Activated CD8-positive, alpha-beta memory T cell treated with anti-CD3 and anti-CD28 coated beads for 24 hours (primary cell): ENCODE measurements at places on chromosomes 4 and X.

GRCh38 chr4:4426511-4427120, 39.7 kb downstream of the NSG1 start:
- DNase-seq, result peak; percentile 37

GRCh38 chr4:153181700-153182099, 22.5 kb upstream of the TRIM2 start:
- no peak for DNase-seq

DNA sequence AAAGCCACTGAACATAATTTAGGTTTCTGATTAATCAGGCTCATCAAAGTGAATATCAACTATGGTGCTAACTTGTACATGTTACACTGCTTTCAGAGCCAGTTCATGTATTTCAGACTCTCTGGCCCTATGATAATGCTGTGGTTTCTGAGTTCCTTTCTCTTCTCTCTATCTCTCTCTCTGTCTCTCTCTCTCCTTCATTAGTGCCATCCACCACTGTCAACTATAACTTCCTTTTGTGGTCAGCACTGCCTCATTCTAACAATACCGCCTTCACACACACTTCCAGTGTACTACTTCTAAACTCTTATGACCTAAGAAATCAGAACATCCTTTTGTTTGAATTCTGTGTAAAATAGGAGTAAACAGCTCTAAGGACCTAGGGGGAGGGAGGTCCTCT, 907.1 kb downstream of the RPA4 start:
- no peak for DNase-seq

DNA sequence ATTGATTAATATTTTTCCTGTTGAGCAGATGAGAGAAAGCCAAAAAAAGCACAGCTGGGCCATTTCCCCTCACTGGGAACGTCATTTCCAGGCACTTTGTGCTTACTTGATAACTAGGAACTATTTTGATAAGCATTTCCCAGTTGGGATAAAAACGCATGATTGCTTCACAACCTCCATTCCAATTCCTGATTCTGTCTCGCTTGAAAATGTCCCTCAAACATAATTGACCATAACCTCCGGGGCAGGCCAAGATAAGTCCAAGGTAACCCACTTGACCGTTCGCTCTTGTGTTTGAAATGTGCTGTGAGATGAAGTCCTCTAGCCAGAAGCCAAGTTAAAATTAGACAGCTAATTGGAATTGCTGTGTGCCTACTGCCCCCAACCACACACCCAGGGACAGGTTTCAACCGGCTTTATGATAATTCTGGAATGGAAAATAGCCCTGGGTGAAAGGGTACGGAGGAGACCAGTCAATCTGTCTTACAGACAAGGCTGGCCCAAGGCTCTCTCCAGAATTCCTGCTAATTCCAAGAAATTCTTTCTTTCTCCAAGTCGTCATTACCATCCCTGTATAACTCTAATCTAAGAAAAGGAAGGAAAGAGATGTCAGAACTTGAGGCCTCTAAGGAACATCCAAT, 137.1 kb downstream of the MID1 start:
- DNase-seq, result no peak

DNA sequence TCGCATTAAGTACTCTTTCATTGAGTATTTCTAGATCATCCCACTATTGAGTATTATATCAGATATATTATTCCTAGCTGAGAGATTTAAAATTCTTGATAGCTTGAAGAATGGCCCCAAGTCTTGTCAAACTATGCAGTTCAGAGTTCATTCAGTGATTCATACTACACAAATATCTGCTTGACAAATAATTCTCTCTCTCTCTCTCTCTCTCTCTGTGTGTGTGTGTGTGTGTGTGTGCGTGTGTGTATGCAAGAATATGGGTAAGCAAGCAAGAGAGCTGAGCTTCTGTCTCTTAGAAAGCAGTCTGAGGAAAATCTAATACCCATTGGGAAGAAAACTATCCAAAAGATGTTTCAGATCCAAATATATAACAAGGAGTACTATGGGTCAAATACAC, 142.0 kb downstream of the SLC10A7 start:
- DNase-seq, result no peak

DNA sequence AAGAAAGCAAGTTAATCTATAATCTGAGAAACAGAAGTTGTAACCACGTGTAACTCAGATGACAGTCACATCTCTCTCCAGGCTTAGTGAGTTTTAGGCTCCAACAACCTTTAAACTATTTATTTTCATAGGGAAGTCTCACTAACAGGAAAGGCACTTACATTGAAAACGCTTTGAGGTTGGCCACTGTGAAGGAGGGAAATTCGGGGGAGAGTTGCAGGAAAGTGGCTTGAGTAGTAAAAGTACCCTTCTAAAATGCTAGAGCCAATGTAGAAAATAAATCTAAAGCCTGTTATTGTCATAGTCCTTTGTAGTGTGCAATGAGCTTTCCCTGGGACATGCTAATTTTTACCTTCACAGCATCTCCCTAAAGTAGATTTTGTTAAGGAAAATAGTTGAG, 995 bp upstream of the NFXL1 start:
- no peak for DNase-seq

- peak; percentile 81 for DNase-seq
These were observed 9.9 kb downstream of the TMSB4X start for GRCh38 chrX:12984603-12985319.

- no peak for DNase-seq
These were observed 23.5 kb downstream of the TIGD2 start for GRCh38 chr4:89134775-89135319.

- DNase-seq, result no peak
These were observed 16.8 kb upstream of the RAB40A start for GRCh38 chrX:103536071-103536470.

- DNase-seq, result no peak
These were observed 270.2 kb upstream of the TAPT1 start for GRCh38 chr4:16496501-16496900.

GRCh38 chrX:133563705-133564104, 148.4 kb upstream of the GPC4 start:
- DNase-seq, result no peak

DNA sequence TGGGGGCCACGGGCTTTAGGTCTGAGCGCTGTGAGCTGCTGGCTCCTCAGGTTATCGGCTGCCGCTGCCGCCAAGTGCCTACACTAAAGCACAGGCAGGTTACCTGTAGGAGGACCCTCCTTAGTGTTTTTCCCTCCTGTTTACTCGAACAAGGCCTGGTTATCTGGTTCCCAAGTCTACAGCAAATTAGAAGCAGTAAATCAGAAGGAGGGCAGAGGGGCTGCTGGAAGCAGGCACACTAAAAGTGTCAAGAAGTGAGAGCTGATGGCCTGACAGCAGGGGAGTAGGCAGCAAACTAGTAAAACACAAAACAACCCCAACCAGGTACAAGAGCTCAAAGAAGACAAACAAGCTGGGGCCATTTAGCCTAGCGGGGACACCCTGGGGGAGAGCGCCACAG, 125.0 kb upstream of the PJA1 start:
- no peak for DNase-seq

GRCh38 chrX:133346026-133346425, 69.3 kb downstream of the GPC4 start:
- no peak for DNase-seq

DNA sequence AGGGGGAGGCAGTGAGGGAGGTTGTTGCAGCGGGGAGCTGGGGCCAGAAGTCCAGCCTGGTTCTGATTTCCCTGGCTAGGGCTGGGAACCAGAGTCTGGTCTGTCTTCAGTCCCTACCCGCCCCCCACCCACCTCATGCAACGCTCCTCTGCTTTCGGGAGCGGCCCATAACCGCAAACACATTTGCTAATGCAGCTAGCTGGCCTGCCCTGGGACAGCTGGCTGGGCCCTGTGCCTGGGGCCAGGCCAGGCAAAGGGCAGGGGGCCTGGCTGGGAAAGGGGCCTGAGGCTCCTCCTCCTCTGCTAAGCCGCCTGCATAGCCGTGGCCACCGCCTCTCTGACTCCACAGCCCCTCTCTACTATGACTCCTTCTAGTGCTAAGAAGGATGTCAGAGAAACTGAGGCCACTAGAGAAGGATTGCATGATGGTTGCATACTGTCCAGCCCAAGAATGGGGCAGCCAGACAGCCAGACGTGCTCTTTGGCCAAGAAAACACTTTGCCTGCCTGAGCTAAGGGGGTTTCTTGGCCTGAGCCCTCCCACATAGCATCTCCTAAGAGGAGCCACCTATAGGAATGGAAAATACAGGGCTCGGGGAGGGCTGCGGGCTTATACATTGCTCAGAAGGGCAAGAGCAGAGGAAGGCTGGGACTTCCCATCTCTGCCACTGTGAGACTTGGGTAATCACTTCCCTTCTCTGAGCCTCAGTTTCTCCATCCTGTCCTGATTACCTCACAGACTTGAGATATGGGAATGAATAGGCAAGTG, 76.9 kb downstream of the PJA1 start:
- DNase-seq, result no peak

DNA sequence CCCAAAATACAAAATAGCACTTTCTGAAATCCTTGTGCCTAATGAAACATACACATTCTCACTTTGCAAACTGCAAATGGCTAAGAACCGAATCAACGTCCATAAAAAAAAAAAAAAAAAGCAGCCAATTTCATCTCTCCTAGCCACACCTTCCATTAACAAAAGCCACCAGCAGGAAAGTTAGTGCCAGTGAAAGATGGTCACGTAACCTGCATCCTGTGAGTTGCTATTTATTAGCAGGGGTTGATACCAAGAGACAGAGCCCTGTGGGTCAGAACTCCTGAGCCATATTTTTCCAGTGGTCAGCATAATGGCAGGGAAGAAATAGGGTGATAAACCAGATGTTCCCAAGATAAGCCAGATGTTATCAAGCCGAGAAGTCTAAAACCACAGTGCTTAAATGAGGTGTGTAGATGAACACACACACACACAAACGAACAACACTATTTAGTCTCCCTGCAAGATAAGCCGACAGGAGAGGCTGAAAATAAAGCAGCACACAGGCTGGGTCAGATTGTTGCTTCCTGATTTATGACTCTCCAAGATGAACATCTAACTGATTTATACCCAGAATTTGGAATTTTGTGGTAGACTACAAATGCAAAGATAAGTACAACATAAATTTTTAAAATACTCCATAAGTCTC, 11.5 kb downstream of the PPARGC1A start:
- DNase-seq, result no peak

GRCh38 chr4:124037236-124037635, 640.6 kb downstream of the SPRY1 start:
- no peak for DNase-seq

- DNase-seq, result no peak
These were observed 276.8 kb downstream of the SPOCK3 start for GRCh38 chr4:166957451-166957850.

GRCh38 chr4:20926529-20926928, 226.3 kb downstream of the PACRGL start:
- DNase-seq, result no peak

GRCh38 chr4:52889354-52889753, 27.2 kb downstream of the RASL11B start:
- no peak for DNase-seq

DNA sequence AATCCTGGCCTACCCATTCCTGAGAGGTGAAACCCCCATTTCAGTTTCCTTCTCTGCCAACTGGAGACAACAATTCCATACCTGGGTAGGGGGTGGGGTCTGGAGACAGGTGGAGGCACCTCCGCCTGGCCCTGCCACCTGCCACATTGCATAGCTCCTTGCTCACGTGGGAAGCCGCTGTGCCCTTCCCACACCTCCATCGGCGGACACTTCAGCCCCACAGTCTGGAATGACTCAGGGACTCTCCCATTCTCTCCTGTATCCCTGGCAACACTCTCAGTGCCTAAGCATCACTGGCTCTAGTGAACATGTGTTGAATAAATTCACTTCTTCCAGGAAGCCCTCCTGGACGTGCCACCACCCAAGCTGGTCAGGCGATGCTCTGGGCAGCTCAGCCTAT, 21.7 kb downstream of the PPP2R2C start:
- DNase-seq, result no peak

DNA sequence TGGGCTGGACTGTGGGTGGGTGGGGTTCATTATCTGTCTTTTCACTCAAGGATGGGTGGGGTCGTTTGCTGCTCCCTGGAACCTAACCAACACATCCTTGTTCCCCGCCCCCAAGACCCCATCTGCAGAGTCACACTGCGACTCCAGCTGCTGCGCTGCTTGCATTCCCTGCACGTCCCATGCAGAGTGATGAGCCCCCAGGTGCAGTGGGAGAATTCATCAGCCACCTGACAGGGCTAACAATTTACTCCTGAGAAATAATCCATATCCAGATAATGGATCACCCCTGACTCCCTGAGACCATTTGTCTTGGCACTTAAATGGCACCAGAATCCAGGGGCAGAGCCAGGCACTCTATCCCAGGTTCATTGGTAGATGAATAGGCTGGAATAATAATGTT, 12.4 kb upstream of the ARHGAP36 start:
- no peak for DNase-seq

GRCh38 chrX:11309220-11309619, 16.0 kb downstream of the AMELX start:
- no peak for DNase-seq

DNA sequence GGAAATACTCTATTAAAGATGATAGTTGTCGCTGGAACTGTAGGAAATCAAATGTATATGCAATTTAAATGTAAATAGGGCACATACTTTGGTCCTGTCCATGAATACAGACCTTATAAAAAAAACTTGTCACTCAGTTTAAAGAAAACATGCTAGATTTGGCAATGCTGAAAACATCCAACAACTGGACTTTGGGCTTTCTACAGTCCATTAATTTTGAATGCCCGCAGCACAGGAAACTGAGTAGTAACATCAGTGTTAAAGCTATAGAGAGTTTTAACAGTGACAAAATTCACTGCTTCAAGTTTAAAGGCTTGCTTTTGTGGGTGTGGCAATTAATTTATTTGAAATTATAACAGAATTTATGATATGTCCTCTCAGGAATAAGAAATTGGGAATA, 578.4 kb downstream of the TRIML1 start:
- no peak for DNase-seq

GRCh38 chr4:11589676-11590075, 161.0 kb upstream of the HS3ST1 start:
- DNase-seq, result no peak

- no peak for DNase-seq
These were observed 455.7 kb upstream of the PCDH7 start for GRCh38 chr4:30264465-30264864.

GRCh38 chrX:13142891-13143290, 98.5 kb upstream of the FAM9C start:
- DNase-seq, result no peak

GRCh38 chrX:140762061-140762460, 52.5 kb downstream of the LINC00632 start:
- DNase-seq, result peak; percentile 57

DNA sequence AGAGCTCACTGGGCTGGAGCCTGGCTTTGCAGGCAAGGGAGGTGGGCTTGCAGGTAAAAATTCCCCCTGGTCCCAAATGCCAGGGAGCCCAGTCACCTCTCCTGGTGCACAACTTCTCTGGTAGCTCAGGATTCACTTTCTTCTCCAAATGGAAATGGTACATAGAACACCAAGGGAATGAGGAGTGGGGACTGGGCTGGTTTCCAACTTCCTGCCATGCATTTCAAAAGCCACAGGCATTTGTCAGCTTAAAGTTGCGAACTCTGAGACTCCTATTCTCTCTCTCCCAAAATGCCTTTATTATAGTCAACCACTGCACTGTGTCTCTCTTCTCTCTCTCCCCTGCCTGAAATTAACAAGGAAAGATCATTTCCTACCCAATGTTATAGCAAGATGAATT, 177.3 kb downstream of the GRIA3 start:
- DNase-seq, result no peak

- no peak for DNase-seq
These were observed 278.3 kb downstream of the INPP4B start for GRCh38 chr4:142567620-142568451.
